H9 (cell line): ENCODE measurements at places on chromosomes 1 and 21. TPM values are rescaled to one million over a fixed set of nuclear protein-coding genes. Genes with fewer than 3 reads are reported as not detected.

GRCh38 chr1:22053017-22053860, 730 bp downstream of the CDC42 start:
- peak; percentile 63 for DNase-seq

DNA sequence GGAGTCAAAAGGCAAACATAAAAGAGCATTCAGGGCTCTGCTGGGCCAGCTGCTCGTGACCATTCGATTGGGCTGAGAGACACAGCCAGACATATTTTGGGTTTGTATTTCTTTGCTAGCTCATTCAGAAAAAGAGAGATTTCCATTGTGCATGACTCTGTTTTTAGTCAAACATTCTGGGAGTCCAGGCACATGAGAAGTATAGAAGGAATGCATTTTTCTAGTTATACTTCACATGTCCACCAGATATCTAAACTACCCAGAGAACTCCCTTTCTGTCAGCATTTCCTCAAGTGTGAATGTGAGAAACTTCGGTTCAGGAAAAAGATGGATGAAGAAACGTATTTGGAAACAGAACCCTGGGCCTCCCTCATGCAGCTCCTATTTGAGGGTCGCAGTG, 6.3 kb upstream of the KCNE1 start:
- no peak for DNase-seq

DNA sequence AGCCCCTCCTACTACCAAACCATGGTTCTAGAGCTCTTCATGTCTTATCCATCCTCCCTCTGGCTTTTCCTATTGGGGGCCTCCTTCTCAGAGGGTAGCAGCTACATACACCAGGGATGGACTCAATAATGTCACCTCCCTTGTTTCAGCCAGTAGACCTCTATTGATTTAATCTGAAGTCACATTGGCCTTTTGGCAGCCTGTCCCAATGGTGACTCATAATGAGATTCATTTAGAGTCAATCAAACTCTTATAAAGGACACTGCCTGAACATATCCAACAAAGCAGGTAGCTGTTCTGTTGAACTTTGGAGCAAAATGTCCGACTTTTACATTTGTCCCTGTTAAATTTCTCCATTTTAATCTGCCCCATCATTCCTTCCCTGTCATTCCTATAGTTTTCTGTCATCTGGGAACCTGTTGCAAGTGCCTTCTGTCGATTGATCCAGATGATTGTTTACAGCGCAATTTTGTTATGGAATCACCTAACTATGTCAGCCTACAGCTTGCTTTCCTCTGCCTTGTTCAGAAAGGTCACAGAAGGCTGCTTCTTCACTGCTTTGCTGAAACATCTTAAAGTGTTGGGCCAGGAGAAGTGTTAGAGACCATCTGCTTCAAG, 105.9 kb downstream of the ETS2 start:
- DNase-seq: no peak

The TCEA3 gene
- 0.29 and 0.37 TPM in 2 replicates for total RNA-seq

GRCh38 chr1:11337580-11338073, 64.6 kb downstream of the UBIAD1 start:
- DNase-seq: peak; percentile 80

The ACADM gene
- total RNA-seq: 51.3 and 52.2 TPM in 2 replicates

GRCh38 chr1:224867715-224868114, 61.8 kb upstream of the DNAH14 start:
- DNase-seq: no peak

- peak; percentile 87 for DNase-seq
Measured at GRCh38 chr1:22611530-22611947, 24.9 kb upstream of the C1QA start.

The GJA9 gene
- total RNA-seq: not detected in 2 replicates
